Activated T-helper 1 cell treated with anti-CD3 and anti-CD28 coated beads, Interleukin-2, amount 50 U/mL, for 16 hours (primary cell): ENCODE measurements at places on chromosomes 7 and 10.

GRCh38 chr7:123154231-123154860 is 45.4 kb downstream of the SLC13A1 start:
- no peak for DNase-seq

DNA sequence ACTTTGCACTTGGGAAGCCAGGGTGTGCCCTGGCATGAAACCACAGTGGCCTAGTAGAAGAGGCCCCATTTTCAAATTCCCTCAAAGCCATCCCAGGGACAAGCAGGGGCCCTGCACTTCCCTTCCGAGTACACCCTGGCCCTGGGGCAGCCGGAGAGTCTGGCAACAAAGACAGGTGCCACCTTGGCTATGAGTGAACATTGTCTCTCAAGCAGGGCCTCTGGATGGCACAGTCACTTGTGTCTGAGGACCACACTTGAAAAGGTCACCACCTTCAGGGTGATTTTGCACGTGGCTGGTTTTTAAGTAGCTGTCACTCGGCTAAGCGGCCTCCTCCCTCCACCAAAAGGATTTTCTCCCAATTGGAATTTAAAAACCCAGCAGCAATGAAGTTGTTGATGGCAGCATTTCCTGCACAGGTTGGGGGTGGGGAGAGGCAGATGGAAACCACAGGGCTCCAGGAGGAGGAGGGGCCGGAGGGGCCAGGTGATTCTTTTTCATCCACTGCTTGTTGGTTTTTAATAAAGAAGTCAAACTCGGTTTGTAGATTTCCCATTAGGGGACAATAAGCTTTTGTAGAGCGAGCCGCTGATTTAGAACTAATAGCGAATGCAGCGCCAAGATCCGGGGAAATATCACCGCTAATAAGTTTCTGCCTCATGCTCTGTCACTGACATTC is 33.9 kb downstream of the C10orf105 start:
- DNase-seq: no peak

- DNase-seq: no peak
Measured at GRCh38 chr7:22723181-22723601, 3.8 kb upstream of the IL6 start.

- no peak for DNase-seq
Measured at GRCh38 chr7:30222515-30223215, 61.7 kb upstream of the ZNRF2 start.

DNA sequence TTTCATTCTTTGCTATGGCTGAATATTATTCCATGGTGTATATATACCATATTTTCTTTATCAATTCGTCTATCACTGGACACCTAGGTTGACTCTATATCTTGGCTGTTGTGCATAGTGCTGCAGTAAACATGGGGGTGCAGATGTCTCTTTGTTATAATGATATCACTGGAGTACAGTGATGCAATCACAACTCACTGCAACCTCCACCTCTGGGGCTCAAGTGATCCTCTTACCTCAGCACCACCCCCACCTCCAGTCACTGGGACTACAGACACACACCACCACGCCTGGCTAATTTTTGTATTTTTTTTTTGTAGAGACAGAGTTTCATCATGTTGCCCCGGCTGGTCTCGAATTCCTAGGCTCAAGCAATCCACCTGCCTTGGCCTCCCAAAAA is 15.6 kb downstream of the KLHL7 start:
- no peak for DNase-seq

GRCh38 chr7:147047696-147048095 is 931.1 kb downstream of the CNTNAP2 start:
- DNase-seq: no peak

DNA sequence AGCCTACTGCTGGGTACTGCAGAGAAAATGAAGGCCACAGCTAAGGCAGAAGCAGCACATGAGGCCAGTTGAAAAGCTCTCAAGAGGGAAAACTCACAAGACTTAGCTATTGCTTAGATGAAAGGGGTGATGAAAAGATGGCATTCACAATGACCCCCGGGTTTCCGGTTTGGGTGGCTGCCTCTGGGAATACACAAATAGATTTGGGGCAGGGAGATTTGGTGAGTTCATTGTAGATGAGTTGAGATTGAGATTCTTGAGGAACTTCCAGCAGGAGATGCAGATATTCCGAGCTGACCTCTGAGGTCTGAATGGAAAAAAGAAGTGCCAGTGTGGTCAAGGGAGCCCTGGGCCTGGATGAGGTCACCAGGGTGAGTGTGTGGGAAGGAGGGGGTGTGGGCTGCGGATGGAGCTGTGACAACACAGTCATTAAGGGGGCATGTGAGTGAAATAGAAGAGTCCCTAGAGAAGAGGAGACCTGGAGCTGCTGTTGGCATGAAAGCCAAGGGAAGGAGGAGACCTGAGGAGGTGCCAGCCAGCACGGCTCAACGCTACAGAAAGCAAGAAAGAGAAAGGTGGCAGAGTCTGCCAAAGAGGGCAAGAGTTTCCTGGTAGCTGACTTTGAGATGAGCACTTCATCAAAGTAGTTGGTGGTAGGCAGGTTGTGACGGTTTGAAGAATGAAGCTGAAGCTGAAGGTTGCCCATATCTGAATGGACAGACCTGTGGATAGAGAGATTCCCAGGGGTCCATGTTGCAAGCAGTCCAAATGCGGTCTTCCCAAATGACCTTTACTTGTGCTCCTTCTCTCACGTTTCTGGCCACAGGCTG is 43.7 kb downstream of the HIF1AN start:
- DNase-seq: no peak

DNA sequence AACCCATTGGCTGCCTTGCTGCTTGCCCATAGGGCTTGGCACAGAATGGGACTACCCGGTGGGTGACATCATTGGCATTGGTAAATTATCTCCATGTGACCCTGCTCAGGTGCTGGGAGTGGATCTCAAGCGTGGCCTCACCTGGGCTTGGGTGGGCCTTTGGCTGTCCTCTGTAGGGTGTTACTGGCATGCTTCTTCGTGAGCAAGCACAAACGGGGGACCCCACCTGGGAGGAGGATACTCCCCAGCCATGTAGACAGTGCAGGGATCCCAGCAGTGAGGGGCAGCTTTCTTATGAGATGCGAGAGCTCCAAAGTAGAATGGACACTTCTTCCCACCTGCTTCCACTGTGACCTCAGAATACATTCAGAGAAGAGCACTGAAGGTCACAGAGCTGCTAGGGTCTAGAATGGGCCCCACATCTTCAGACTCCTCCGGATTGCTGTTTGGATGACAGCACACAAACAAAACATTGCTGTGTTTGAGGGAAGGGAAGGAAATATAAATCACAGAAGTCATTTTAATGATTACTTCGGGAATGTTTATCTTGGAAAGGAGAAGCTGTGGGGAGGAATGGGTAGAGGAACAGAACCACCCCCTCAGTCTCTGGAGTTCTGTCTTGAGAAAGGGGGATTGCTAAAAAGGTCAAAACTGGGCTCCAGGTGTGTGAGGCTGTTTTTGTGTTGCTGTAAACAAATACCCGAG is 75.9 kb downstream of the SH2D4B start:
- DNase-seq: no peak

DNA sequence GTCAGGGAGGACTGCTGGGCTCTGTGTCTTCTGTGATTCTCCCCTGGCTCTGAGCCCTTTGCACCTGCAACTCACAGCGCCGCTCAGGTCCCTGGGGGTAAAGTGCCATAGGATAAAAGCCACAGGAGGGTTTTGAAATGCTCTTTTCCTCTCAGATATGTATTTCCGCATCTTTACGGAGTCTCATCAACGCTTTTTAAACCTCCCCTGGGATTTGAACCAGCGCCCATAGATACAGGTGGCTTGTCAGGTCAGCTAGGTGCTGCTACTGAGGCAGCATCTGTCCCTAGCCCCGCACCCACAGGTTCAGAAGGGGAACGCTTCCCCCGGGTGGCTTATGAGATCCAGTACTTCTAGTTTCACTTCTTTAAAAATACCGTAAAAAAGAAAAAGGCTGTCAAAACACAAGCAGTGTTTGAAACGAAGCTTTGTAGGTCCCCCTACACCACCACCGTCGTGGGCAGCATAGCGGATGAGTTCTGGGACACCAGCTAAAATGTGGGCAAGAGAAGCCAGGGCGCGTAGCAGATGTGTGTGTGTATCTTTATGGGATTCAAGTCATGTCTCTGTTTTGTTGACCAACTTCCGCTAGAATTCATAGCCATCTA is 173.5 kb downstream of the CUX1 start:
- DNase-seq: no peak

DNA sequence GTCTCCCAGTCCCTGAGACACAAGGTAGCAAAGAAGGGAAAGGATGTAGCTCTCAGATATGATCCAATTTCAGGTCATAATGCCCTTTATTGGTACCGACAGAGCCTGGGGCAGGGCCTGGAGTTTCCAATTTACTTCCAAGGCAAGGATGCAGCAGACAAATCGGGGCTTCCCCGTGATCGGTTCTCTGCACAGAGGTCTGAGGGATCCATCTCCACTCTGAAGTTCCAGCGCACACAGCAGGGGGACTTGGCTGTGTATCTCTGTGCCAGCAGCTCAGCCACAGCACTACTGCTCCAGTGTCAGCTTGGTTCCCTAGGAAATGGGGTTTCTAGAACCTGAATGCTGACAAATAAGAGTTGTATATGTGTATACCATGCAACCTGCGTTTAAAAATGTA is 74.6 kb upstream of the PRSS58 start:
- DNase-seq: no peak

DNA sequence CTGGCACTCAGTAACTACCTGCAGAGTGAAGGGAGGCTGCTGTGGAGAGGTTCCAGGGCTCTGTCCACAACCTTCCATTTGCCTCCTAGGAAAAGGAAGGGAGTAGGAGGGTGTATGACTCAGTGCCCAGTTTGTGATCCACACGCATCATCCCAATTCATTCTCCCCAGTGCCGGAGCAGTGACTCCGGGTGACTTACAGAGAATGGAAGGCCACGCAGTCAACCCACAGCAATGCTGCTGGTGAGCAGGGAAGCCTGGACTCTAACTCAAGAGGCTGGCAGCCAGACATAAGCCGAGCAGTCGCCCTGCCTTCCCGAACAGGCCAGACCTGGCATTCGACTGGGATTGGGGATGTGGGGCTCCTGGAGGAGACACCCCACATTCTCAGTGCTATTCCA is 139.9 kb downstream of the SH3PXD2A start:
- no peak for DNase-seq

DNA sequence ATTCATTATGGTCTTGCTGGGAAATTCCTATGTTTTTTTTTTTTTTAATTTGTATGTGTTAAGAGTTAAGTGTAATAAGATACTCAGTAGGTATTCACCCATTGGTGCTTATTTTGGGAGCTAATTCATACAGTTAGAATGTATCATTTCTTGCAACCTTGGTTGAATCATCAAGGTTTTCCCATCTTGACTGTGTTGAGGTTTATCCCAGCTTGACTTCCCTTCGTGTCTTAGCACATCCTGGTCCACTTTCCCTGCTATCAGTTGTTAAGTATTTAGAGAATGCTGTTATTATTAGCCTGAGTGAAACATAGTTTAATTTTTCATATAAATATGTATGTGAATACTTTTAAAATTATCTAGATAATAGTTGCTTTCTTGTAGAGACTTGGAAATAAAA is 20.8 kb downstream of the RALA start:
- DNase-seq: no peak

- no peak for DNase-seq
Measured at GRCh38 chr10:35012781-35013180, 77.4 kb downstream of the CUL2 start.

DNA sequence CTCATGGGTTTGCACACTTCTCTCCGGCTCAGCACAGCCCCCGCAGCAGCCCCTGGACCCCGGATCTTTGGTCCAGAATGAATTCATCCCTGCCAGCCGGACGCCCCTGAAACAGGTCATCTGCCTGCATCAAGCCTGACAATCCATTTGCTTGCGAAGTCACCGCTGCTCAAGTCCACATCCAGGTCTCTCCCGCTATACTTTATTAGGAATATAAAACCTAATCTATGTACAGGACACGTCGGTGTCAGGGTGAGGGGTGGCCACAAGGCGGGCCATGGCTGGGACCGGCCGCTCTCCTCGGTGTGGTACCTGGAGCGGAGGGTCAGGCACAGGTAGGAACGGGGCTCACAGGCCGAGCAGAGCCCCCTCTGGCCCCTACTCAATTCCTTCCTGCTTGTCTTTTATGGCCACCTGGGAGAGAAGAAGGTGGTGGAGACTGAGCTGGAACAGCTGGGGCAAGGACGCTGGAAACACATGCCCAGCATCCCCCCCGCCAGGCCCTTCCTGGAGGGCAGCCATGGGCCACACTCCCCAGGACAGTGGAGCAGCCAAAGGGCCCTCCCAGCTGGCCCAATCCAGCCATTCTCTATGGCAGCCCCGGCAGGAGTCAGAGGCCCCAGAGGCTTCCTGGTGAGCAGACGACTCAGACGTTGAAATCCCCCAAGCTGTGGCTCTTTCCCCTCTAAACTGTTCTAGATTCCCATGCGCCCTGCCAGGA is 5.3 kb downstream of the POLR2J start:
- DNase-seq: no peak
